ENCODE measurements at places on chromosomes 3 and 15.

- no peak for DNase-seq
Observed at GRCh38 chr3:74906181-74906580, 291.7 kb upstream of the CNTN3 start.

DNA sequence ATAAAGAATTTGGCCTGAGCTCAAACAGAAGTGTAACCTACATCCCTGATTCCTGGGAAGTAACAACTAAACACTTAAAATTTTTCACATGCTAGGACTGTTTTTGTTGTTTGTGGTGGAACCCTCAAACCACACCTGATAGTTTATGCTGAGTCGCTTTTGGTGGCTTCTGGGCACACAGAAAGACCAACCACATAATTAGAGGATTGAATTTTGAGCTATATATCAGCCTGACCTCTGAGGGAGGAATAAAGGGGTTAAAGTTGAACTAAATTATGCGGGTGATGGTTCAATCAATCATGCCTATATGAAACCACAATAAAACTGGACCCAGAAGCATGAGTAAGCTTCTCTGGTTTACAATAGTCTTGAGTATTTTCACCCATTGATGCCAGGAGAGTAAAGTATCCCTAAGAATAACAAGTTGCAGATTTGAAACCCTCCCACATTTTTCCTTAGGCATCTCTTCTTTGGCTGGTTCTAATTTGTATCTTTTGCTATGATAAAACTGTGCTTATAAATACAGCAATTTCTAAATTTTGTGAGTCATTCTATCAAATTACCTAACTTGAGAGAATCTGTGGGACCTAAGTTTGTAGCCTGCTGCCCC is 1304.5 kb upstream of the GBE1 start:
- DNase-seq = no peak

GRCh38 chr3:70421506-70421905 is 109.1 kb upstream of the MDFIC2 start:
- no peak for DNase-seq

DNA sequence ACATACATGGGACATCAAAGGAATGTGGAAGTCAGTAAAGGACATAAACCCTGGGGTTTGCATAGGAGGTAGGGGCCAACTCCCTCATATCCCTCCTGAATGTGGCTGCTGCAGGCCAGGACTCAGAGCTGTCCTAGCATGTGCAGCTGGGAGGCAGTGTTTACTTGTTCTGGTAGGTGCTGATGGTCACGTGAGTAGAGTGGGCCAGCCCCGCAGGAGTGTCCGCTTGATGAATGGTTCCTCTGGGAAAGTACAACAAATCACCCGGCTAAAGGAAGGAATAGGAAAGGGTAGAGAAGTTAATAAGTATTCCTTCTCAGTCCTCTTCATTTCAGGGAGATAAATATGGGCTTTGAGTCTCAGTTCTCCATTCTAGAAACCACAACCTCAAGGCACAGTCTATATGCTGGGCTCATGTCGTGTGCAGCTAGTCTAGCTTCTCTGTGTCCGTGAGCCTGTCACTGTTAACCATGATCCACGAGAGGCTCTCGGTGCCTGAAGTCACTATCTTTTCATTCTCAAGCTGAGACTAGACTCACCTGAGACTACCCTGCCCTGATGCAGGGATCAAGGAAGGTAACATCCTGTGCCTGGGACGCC is 17.9 kb downstream of the RIOX2 start:
- no peak for DNase-seq

- DNase-seq = no peak
Observed at GRCh38 chr3:129326595-129326994, 47.9 kb downstream of the HMCES start.

DNA sequence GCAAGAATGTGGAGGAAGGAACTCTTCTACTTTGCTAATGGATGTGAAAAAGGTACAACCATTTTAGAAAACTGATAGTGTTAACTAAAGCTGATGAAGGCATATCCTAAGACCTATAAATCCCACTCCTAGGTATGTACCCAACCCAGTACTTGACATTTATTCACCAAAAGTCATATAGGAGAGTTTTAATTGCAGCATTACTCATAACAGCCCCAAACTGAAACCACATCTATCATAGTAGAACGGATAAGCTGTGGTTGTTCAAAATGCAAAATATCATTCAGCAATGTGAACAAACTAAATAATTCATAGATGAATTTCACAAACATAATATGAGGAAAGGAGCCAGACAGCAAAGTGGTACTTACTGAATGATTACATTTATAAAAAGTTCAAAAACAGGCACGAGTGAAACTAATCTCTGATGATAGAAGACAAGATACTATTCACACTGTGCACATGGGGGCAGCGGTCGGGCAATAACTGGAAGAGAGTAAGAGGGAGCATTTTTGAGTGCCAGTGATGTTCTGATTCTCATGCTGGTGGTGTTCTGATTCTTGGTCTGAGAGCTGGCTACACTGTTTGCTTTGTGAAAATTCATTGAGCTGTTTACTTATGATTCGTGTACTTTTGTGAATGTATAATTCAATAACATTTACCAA is 34.3 kb downstream of the GOLIM4 start:
- DNase-seq = no peak

GRCh38 chr15:57551715-57552677 is 39.7 kb upstream of the MYZAP start:
- peak; percentile 52 for DNase-seq

- DNase-seq = no peak
Observed at GRCh38 chr3:17510265-17510664, 232.2 kb downstream of the TBC1D5 start.

DNA sequence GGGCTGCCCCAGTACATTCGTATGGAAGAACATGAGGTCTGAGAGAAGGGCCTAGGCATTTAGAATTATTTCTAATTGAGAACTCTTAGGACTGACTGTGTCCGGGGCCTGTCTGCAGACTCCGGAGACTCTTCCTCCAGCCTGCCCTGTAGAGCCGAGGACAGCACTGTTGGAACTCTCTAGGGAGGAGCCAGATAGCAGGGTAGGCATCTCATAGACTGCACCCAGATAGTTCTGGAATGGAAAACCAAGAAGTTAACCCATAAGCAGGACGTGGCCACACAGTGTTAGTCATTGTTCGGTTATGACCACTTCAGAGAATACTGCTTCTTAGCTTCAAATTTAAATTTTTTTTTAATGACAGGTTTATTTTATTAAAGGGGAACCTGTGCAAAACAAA is 59.5 kb downstream of the SNRK start:
- no peak for DNase-seq

GRCh38 chr3:38254872-38255271 is 10.7 kb upstream of the SLC22A13 start:
- DNase-seq = no peak

- no peak for DNase-seq
Observed at GRCh38 chr15:100942656-100943425, 23.7 kb downstream of the LRRK1 start.

DNA sequence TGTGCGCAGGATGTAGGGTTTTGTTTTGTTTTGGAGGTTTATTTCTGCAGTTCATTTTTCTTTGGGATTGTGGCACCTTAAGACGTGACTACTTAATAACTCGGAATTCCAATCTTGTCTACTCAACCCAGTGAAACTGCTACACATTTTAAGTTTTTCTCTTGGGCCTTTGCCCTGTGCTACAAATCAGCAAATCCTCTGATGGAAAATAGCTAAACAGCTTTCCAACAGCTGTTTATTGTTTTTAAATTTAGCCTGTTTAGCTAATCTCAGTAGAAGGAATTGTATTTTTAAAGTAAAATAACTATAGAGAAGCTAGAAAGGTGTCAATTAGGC is 48.4 kb downstream of the OPA1 start:
- no peak for DNase-seq

GRCh38 chr3:163601426-163601825 is 1476.9 kb downstream of the SI start:
- DNase-seq = no peak

DNA sequence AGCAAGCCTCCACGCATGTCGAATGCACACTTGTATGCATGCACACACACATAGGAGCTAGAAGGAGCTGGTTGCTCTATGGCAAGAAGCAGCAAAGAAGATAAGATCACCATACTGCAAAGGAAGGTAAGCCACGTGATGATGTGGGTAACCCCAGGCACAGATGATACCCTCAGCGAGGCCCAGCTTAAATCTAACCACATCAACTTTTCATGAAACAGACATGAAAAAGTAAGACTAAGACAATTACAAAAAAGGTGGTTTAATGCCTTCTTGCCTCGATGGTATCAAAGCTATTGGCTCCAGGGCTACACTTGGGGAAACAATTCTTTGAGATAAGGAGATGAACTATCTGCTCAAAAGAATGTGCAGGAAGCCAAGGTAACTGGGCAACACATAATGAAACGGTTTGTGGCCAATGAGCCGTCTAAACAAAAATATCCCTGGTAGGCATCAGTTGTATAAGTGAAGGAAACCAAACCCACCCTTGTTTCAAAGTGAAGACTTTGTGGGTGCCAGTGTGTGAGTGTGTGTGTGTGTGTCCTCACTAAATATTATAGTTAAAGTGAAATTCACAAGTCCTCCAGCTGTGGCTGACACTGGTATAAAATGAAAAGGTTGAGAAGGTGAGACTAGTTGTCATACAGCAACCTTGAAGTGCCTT is 365.7 kb upstream of the ICE2 start:
- DNase-seq = no peak

GRCh38 chr15:35061825-35062737 is 23.0 kb downstream of the NANOGP8 start:
- no peak for DNase-seq

DNA sequence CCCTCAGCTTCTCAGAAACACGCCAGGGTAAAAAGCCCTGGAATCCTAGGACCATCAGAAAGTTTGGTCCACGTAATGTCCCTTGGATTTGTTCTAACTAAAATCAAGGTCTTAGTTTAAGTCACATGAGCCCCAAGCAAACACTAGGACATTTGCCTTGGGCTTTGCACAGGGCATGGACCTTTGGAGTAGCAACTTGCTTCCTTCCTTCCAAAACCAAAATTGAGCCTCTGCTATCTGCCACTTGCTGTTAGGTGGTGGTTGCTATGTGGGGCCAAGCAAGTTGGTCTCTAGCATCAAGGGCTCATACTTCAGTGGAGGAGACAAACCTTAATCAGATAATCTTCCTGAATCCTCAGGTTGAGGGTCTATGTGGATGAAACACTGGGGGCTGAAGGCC is 4.0 kb upstream of the DAG1 start:
- no peak for DNase-seq

DNA sequence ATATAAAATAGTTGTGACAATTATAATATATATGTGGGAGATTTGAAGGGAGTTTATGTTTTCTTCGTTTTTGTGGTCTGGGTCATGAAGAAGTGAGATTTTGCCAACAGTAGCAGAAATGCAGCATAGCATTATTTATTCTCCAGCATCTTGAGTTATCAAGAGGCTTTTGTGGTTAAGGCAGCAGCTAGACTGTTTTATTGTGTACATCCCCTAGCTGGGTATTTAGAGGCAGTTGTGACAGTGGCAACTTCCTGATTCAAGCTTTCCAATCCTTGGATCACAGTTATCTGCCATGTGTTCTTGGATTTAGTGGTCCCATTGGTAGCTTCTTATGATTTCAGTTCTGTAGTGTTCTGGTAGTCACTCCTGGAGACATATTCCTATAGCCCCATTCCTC is 29.0 kb downstream of the ARIH1 start:
- no peak for DNase-seq

DNA sequence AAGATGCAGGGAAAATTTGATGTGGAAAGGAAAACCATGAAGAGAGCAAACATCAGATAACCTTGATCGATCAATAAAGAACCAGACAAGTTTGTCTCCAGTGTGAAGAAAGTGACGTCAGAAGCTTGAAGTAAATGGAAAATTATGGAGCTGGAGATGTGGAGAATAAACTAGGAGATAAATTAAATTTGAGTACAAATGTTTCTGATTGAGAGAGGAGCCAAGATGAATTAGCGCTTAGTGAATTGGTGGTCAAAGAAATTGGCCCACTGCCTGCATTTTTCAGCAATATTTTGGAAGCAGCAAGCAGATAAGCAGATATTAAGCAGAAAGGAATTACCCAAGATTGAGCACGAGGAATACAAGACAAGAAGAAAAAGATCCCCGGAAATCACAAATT is 567.3 kb upstream of the ZNF385D start:
- no peak for DNase-seq

GRCh38 chr15:54273928-54274327 is 295.7 kb downstream of the UNC13C start:
- no peak for DNase-seq

DNA sequence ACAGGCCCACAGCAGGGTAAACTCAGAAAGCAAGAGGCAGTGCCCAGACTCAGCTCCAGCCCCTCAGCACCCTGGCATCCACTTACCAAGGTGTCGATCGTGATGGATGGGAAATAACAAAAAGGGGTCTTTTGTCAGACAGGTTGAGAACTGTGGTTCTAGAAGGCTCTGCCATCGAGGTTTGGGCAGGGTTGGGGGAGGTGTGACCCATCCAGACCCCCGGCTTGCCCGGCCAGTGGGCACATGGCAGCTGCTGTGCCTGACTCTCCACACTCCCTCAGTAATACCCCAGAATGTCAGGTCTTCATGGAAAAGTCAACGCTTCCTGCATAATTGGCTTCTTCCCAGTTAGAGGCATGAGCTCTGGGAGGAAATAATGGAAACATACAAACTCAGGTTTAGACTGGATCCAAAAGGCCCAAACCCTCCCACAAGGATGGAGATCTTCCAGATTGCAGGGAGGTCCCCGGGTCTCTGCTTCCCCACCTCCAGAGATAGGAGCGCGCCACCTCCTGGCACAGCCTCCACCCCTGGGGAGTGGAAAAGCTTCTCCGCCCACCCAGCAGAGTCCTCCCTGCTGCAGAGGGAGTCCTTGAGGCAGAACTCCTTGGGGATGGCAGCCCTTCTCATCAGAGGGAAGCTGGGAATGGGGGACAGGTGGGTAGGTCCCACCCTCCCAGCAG is 149.8 kb upstream of the IQSEC1 start:
- DNase-seq = no peak

GRCh38 chr3:135558906-135559305 is 406.6 kb upstream of the PPP2R3A start:
- no peak for DNase-seq

DNA sequence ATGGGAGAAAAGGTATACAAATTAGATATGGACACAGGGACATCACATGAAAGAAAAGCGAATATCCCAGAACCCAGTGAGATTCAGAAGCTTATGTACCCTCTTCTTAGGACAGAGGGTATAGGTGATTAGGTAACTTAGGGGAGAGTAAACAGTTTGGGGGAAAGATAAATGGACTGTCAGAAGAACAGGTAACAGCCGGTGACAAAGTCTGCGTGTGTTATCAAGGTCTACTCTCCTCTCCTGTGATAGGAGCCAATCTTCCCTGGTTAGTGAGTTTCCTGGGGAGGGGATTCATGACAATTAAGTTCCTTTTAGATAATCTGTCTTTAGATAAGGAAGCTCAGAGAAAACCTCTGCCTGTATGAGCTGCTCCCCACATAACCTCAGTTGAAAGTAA is 30.6 kb upstream of the SNRPN start:
- DNase-seq = no peak

DNA sequence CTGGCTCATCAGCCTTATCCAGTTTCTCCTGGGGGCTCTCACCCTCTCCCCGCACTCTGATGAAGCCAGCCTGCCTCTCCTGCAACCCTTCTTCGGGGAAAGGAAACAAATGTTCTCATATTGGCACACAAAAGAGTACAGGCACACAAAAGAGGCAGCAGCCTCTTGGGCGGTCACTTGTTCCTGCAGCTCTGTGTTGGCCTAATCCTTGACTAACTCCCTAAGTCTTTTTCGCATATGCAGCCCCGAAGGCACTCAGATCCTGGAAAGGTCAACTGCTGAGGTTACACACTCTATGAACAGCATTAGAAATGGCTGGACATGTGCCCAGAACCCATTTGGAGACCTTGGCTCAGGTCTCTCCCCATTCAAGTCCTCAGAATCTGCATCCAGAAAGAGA is 7.4 kb upstream of the CAMP start:
- DNase-seq = no peak
